ENCODE measurements at places on chromosomes 16 and 17.

DNA sequence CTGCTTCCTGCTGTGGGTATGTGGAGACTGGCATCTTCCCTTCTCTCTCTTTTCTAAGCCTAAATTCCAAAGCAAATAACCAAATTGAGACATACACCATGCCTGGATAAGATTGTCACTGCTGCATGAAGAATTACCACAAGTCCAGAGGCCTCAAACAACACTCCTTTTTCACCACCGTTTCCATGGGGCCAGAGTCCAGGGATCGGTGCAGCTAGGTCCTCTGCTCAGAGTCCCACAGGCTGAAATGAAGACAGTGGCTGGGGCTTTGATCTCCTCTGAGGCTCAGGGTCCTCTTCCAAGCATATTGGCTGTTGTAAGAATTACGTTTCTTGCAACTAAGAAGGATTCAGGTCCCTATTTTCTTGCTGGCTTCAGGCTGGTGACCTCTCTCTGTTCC, 130.4 kb downstream of the SLC39A11 start:
- DNase-seq: no peak

GRCh38 chr16:54927125-54928015, 3.3 kb upstream of the IRX5 start:
- DNase-seq: no peak

DNA sequence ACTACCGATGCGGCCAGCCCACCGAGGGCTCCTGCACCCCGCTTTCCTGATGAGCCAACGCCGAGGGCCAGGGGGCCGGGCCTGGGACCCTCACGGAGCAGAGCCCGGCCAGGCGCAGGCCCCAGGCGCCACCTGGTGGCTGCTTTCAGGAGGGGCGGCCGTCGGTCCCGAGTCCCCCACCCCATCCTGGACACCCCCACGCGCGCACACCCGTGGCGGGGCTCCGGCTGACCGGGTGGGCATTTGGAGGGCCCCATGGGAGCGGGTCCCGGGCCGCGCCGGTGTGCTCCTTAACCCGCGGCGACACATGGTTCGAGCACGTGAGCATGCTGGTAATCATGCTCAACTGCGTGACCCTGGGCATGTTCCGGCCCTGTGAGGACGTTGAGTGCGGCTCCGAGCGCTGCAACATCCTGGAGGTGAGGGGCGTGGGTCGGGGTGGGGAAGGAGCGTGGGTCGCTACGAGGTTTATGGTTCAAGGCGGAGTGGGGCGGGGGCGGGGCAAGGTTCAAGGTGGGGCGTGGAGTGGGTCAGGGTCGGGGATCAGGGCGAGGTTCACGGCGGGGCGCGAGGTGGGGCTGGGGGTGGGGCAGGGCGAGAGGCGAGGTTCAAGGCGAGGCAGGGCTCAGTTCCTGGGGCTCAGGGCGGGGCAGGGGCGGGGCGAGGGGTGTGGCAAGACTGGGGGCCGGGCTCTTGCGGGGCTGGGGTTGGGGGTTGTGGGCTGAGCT, 30.2 kb downstream of the TPSG1 start:
- no peak for DNase-seq

DNA sequence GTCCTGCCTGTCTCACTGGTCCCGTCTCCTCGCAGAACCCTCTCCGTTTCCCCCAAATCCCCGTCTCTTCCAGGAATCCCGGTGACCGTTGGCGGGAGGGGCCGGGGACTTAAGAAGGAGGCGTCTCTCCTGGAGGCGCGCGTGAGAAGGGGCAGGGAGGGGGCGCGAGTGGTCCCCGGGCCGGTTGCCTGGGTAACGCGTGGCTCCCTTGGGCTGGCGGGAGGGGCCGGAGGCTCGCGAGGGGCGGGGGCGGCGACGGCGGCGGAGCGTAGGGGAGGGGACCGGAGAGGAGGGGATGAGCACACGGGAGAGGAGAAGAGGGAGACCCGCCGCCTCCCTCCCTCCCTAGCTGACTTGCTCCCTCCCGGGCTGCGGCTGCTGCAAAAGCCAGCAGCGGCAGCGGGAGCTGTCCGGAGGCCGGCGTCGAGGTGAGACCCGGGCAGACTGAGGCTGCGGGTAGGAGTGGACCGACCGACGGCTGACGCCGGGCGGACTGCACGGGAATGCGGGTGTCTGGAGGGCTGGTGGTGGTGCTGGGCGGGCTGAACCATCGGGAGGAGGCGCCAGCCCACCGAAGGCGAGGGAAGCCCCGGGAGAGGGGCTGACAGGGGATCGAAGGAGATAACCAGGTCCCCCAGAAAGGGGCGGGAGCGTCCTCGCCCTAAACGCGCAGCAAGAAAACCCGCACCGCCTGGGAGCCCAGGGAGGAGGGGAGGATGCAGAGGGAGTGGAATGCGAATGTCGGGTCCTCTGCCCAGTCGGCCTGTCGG, at the start of gene PRRT2:
Gene PRRT2 (plus strand): TSS at position 298 of the 770 bp plus-strand sequence. CDS start 862 bp downstream, outside the sequence.
- DNase-seq: peak; percentile 54

- no peak for DNase-seq
Measured at GRCh38 chr17:58277107-58277801, 3.5 kb downstream of the MPO start.

- no peak for DNase-seq
Measured at GRCh38 chr17:63596856-63597586, 3.7 kb upstream of the TACO1 start.

GRCh38 chr17:74960570-74961342, 11.8 kb downstream of the HID1 start:
- DNase-seq: no peak

DNA sequence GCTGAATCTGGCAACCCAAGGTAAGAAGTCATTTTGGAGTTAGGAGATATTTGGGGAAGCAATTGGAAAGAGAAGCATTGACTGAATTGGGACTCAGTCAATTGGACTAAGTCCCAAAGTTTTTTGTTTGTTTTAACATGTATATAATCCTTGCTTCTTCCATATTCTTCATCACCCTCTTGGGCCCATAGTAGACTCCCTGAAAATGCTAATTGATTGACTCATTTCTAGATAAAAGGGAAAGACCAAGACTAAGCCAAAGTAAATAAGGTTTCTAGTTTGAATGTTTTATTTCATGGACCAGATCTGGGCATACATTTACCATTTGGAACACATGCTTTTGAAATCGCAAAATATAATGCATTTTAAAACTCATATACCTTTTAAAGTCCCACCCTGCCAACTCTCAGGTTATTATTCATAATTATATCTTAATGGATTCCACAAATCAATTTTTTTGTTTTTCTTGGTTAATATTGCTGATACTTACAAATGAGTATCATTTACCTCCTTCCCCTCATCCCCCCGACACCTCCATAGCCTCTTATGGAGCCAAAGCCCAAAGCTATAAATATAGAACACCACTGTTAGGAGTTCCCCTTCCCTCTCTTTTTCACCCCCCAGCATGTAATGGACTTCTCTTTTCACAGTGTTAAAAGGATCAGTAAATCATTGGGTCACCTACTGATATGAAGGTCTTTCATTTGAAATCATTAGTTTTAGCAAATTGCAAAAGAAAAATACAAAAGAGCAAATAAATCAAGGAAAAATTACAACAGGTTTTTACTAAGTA, 674.0 kb upstream of the SOX9 start:
- no peak for DNase-seq

DNA sequence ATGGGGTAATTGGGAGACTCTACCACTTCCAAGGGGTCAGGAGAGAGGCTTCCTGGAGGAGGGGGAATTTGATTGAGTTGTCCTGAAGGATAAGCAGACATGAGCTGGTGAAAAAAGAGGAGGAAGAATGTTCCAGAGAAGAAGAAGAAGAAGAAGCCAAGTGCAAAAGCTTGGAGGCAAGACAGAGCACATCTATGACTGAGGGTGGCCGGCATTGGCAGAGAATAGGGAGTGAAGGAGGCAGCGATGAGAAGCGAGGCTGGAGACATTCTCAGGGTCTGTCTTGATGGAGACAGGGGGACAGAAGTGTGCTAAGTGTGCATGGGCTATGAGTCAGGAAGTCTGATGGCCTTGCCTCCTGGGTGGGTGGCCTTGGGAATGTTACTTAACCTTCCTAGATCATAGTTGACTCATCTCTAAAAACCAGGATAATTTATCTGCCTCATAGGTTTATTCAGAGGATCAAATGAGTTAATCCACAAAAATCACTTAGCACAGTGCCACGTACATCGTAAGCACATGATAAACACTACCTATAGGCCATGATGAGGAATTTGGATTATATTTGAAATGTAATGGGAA, 171.7 kb downstream of the ABCC12 start:
- no peak for DNase-seq

GRCh38 chr16:53913920-53914319, 210.0 kb downstream of the FTO start:
- no peak for DNase-seq

GRCh38 chr17:70771804-70772386, 602.6 kb downstream of the KCNJ2 start:
- DNase-seq: no peak
